Muscle of arm (tissue), 14 donors: ENCODE measurements at places on chromosomes 2 and 18. TPM values are rescaled to one million over a fixed set of nuclear protein-coding genes. Genes with fewer than 3 reads are reported as not detected.

The C1QL2 gene
- polyA plus RNA-seq, result not detected

The IMPACT gene
- polyA plus RNA-seq, result 39.5 TPM

The PROKR1 gene
- 1.8 TPM for polyA plus RNA-seq

DNA sequence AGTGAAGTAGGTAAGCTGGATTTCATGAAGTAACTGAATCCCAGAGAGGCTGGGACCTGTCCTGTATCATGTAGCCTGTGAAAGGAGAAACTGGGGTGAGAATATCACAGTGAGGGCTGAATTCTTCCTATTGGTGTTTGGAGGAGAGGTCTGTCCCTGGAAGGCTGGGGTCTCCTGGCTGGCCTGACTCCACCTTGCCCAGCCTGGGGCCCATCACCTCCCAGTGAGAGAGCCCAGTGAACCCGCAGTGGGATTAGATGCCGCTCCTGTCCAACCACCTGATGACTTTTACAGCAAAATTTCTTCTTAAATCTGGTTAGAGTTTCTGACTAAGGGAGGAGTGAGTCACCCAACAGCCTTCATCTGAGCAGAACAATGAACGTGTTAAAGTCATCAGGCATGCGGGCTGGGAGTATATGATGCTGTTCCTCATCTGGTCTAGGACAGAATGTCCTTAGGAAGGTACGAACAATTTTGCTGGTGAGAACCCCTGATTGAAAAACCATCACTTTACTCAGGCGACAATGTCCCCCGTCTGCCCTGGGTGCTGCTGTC, 152.9 kb downstream of the LPIN1 start:
- DNase-seq, result no peak

DNA sequence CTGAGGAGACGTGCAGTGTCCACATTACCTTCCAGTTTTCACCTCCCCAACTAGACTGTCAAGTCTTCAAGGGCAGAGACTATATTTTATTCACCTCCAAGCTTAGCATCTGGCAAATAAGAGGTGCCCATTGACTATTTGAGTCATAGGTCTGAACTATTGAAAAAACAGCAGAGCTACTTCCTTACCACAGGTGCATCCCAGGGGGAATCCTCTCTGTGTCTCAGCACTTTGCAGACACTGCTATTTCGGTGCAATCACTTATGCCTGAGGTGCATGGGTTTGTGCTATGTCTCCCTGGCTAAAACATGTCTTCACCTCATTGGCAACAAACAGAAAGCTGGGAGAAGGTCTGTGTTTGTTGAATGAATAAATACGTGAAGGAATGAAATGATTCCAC, 67.8 kb downstream of the SOX11 start:
- no peak for DNase-seq

DNA sequence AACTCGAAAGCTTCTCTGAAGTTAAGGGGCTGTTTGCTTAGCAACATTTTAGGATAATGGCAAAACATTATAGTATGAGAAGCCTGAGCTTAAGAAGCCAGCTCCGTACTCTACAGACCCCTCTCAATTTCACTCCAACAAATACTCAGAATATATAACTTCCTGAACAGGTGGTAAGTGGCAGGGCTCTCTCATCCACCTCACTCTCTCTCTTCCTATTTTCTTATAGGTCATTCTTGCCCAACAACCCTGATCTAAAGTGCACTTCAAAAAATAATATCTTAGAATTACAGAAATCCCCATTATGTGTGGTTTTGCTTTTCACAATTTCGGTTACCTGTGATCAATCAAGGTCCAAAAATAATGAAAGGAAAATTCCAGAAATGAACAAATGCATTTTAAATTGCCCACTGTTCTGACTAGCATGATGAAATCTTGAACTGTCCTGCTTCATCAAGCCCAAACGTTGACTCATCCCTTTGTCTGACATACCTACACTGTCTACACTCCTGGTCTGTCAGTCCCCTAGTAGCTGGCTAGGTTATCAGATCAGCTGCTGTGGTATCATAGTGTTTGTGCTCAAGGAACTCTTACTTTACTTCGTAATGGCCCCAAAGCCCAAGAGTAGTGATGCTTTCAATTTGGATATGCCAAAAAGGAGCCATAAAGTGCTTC, 122.8 kb upstream of the COL5A2 start:
- DNase-seq, result no peak

DNA sequence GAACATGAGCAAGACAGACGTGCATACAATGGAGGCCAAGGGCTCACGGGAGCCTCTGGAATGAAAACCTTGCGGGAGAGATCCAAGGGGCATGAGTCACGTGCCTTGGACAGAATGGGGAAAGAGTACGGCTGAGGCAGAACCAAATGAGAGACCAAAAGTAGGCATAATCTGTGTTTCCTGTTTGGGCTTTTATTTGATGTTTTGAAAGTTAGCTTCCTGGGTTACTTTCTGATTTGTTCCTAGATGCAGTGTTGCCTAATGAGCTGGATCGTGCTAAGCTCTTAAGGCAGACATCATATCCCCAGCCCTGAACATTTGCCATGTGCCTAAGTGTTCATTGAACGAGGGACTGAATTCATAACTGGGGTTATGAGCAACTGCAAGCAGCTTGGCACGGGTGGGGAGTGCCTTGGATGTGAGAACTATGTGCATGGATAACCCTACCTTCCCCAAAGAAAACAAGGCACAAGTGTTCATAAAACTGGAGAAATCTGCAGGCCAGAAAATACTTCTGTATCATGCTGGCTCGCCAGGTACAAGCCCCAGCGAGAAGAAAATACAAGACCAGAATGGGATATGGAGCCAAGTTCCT, 60.3 kb upstream of the RPL31 start:
- DNase-seq, result no peak

DNA sequence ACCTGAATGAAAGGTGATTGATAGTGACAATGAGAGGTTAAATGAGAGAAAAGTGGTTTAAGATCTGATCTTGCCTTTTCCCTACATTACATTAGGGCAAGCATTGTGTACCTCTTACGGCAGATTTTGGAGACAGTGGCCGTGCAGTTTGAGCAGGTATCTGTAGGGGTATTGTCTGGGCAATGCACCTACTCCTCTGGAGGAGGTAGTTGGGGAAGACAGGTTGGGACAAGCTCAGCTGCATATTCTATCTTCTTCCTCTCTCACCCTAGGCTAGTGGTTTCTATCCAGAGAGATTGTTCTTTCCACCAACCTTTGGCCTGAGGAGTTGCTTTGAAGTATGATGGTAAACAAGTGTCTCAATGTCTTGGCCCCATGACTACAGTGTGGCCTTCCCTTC, 323.2 kb downstream of the CYP26B1 start:
- no peak for DNase-seq

DNA sequence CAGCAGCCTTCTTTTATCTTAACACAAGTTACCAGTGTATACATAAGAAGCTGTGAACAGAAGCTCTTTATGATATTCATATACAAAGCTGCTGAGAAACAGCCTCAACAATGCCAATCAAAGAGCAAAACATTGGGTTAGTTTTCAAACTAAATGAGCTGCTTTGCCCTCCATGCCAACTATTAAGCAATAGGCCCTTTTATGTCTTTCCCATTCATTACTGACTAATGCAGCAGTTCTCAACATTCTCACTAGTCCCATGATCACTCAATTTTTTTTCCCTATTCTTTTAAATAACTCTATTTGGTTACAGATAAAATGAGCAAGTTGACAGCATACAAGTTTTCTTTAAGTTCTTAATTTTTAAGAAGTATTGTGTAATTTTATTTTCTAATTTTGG, 57.9 kb upstream of the FRZB start:
- no peak for DNase-seq

DNA sequence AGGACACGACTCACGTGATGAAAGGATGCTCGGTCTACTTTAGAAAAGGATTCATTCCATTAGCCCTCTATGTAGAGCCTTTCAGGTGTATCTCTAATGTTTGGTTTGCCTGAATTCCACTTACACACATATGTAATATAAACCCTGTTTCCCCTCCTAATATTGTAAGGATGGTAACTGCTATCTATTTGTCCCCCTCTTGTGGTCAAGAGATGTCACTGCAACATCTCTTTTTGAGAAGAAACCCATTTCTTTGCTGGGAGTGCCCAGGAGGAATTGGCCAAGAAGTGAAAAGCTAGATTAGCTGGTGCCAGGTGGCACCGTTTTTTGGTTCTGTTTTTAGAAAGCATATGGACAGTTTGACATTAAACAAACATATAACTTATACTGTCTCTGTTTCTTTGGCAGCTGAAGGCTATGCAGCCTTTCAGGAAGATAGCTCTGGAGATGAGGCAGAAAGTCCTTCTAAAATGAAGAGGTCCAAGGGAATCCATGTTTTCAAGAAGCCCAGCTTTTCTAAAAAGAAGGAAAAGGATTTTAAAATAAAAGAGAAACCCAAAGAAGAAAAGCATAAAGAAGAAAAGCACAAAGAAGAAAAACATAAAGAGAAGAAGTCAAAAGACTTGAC, 41.2 kb downstream of the RALBP1 start:
- peak; percentile 34 for DNase-seq

GRCh38 chr2:231053846-231054245, 2.8 kb upstream of the PSMD1 start:
- no peak for DNase-seq

GRCh38 chr2:219294356-219295351, 14.5 kb downstream of the PTPRN start:
- DNase-seq, result peak; percentile 86
